ENCODE measurements at places on chromosomes 1 and 21.

DNA sequence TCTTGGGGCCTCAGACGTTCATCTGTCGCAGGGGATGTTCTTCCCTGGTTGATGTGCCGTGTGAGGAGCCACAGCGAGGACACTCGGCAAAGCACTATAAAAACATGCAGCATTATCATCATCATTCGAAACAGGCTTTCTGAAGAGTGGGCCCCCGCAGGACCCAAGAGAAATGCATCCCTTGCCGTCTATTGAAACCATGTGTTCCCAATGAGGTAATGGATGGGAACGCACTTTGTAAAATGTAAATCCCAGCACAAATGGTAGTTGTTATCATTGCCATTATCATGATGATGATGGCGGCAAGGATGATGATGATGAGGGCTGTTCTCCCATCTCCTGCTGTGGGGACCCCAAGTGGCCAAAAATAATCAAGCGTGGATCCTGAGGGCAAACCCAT, 76.8 kb downstream of the GLIS1 start:
- DNase-seq: no peak

- DNase-seq: no peak
Observed at GRCh38 chr1:218078916-218079315, 206.2 kb upstream of the RRP15 start.

DNA sequence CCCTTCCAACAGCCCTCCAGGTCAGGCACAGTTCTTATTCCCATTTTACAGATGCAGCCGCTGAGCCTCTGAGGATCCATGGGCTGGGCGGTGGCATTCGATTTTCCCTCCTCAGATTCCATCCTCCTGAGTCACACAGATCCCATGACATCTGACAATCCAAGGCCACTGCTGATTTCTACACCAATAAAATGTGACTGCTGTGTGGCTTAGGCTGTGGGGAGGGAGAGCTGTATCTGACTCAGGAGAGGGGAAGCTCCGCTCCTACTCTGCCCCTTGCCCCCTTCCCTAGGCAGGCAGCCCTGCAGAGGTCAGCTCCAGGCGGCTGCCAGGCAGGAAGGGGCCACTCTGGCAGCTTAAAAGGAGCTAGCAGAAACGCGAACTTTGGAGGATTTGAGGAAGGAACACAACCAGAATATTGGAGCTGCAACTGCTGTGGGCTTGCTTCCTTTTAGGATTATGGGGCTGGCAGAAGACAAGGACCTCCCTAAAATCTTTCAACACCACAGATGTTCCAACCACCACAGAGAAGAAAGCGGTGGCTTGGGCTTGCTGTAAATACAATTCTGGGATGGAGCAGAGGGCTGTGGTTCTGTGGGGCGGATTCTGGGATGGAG, 50.0 kb downstream of the MRPL37 start:
- peak; percentile 74 for DNase-seq

GRCh38 chr1:76137746-76138145, 63.2 kb downstream of the ST6GALNAC3 start:
- no peak for DNase-seq

GRCh38 chr1:93051961-93052360, 27.1 kb upstream of the MTF2 start:
- DNase-seq: no peak

DNA sequence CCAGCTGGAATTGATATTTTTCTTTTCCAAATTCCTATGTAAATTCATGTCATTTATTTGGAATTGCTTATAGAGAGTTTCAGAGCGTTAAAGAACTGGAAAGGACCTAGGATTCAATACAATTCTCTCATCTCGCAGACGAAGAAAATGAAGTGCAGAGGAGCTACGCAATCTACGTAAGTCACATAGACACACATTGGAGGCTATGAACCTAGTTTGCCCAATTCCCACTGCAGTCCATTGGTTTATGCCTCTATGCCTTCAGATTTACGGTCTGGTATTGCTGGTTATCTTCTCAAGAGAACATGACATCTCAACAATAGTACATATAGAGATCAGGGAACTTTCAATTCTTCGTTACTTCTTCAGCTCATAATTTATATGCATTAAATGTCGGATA, 971 bp upstream of the RNF2 start:
- no peak for DNase-seq

- DNase-seq: no peak
Observed at GRCh38 chr1:104120525-104120924, 370.8 kb downstream of the AMY1C start.

GRCh38 chr1:26412180-26412840, 1.7 kb downstream of the LIN28A start:
- DNase-seq: no peak

GRCh38 chr1:153122831-153123421, 9.6 kb upstream of the SPRR2F start:
- peak; percentile 33 for DNase-seq
